ENCODE measurements at places on chromosomes 5 and 9. TPM values are rescaled to one million over a fixed set of nuclear protein-coding genes. Genes with fewer than 3 reads are reported as not detected.

- H3K27ac ChIP-seq, result no peak overlapping the region
- peaks cover 17% of the 10 kb centered on the region for H3K4me1 ChIP-seq
- DNase-seq, result no peak
- H3K27me3 ChIP-seq, result no peaks in the 10 kb centered on the region
Measured at GRCh38 chr9:127878652-127879390, 1.3 kb upstream of the AK1 start.

GRCh38 chr9:132753593-132753880, 83.3 kb downstream of the GTF3C4 start:
- H3K27ac ChIP-seq, result no peak overlapping the region
- peaks cover 25% of the 10 kb centered on the region for H3K4me1 ChIP-seq
- no peak overlapping the region for H3K4me3 ChIP-seq
- H3K36me3 ChIP-seq, result no peaks in the 10 kb centered on the region
- DNase-seq, result no peak

CSF2 gene
- total RNA-seq, result not detected

GRCh38 chr5:115898656-115899055, 56.9 kb downstream of the AP3S1 start:
- DNase-seq, result no peak
- no peak overlapping the region for H3K4me3 ChIP-seq
- no peaks in the 10 kb centered on the region for H3K27me3 ChIP-seq
- H3K4me1 ChIP-seq, result no peaks in the 10 kb centered on the region
- no peak overlapping the region for H3K27ac ChIP-seq

- no peak overlapping the region for H3K4me3 ChIP-seq
- peaks cover 7% of the 10 kb centered on the region for H3K4me1 ChIP-seq
- DNase-seq, result no peak
- no peak overlapping the region for H3K27ac ChIP-seq
- no peaks in the 10 kb centered on the region for H3K36me3 ChIP-seq
Measured at GRCh38 chr5:148856424-148856823, 30.0 kb downstream of the ADRB2 start.

- peaks cover 12% of the 10 kb centered on the region for H3K36me3 ChIP-seq
Measured at GRCh38 chr5:96743805-96744204, 63.9 kb downstream of the ERAP1 start.

DNA sequence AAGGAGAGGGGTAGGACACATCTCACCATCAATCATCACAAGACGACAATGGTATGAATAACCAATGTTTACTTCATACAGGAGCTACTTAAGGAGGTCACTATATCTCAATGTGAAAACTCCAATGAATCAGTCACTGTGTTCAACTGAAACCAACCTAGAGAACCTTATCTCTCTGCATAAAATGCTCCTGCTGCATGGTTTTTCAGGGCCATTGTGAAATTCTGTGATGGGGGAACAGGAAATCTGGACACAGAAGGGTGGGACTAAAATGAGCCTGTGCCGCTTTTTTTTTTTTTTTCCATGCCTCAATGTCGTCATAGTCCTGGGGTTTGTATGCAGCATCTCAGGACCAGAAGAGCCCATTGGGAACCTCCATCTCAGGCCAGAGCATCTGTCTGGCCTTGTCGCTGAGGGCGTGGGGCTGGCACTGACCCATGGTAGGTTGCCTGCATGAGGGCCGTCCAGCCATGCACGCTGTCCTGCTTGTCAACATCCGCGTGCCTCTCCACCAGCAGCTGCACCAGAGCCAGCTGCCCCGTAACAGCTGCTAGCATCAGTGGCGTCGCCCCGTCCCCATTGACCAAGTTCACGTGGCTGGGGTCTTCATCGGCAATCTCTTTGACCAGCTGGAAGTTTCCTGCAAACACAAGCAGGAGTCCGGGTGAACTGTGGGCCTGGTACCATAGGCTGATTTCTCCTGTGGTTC, 12.7 kb downstream of the ANKS6 start:
- DNase-seq, result no peak
- H3K36me3 ChIP-seq, result peaks cover 40% of the 10 kb centered on the region
- H3K27ac ChIP-seq, result no peak overlapping the region
- no peaks in the 10 kb centered on the region for H3K4me1 ChIP-seq
- no peak overlapping the region for H3K4me3 ChIP-seq

ECPAS gene
- 97.5 TPM for total RNA-seq

DNA sequence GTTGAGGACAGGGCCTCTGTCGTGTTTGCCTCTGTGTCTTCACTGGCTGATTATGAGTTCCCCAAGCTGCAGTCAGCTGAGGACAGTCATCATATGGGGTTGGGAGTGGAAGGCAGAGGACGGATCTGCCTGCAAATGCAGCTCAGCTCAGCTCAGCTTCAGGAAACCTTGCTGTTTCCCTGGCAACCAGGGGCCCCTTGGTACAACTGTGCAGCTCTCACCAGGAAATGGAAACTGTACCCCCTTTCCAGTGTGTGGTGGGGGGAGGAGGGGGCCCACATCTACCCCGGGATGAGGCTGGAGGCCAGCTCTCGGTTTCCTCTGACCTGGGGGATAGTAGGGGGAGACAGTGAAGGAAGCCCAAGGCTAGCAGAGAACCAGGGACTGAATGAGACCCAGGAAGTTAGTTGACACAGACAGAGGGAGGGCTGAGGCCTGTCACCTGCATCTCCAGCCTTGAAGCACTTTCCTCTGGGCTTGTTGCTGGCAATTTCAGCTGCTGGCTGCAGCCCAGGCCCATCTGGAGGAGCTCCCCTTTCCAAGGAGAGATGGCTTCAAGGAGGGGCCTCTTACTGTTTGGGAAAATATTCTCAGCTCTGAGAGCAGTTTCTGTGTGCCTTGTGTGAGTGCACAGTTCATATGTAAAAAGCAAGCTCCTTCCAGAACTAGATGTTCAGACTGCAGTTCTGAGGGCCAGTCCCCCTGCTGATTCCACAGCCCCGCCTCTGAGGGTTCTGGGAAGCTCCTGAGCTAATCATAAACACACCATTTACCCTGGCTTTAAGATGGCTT, 6.9 kb downstream of the ANXA6 start:
- H3K4me3 ChIP-seq, result no peak overlapping the region
- H3K27me3 ChIP-seq, result no peaks in the 10 kb centered on the region
- DNase-seq, result no peak
- peaks cover 5% of the 10 kb centered on the region for H3K36me3 ChIP-seq
- H3K4me1 ChIP-seq, result peaks cover 21% of the 10 kb centered on the region
- 0 out of 2 replicates have a peak overlapping the region, but pooled peaks have one; percentile 4 for H3K27ac ChIP-seq

DNA sequence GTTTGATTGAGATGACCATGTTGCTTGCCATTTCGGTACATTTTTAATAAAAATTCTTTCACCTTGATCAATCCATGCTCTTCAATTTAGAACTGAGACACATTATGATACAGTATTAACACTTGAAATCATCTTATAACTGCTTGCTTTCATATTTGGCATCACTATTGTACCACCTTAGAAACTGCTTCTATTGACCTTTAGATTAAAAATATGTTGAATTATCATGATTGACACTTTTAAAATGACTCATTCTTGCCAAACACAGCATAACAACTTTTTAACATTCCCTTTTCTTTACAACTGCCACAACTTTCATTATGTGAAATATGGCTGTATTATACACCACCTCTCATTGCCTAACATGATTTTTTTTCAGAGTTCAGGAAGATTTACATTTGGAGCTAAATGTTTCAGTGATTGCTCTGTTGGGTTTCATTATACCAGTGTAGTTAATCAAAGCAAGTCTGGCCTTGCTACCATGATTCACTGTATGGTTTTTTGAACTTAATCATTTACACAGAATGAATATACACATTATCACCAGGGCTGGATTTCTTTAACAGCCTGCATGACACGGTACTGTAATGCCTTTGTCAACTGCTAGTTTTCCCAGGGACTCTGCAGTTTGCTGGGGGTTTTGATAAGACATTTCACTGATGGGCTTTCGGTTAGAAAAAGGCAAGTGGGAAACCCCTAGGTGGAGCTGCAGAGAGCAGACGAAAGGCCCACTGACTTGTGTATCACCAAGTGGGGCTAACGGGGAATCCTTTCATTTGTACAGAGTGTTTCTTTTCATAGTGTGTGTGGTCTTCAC, 93.6 kb upstream of the TLE4 start:
- peaks cover 3% of the 10 kb centered on the region for H3K36me3 ChIP-seq
- H3K4me3 ChIP-seq, result no peak overlapping the region
- H3K4me1 ChIP-seq, result peaks cover 16% of the 10 kb centered on the region
- no peak overlapping the region for H3K27ac ChIP-seq
- peak; percentile 50 for DNase-seq

Data from WTC11 (cell line).